ENCODE measurements at places on chromosomes 6 and 20. TPM values are rescaled to one million over a fixed set of nuclear protein-coding genes. Genes with fewer than 3 reads are reported as not detected.
A peak's percentile ranks its signal among the peaks of the same experiment; 100 is the strongest.

The LPA gene
- total RNA-seq: 0.21 TPM

The PHACTR3 gene
- total RNA-seq: 0.10 TPM

DNA sequence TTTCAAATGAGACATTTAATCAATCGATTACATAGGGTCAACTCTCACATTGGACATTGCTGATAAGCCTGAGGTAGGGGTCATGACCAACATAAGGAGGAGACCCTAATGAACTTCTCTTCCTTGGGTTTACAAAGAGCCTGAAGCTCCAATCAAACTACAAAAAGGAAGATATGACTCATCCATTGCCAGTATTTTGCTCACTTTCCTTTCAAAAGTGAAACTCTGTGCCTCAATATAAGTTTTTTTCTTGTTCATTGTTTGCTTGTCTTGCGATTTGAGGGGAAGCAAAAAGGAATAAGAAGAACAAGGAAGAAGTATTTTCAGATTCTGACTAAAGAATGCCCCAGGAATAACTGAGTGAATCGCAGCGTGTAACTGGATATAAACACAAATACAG, 38.8 kb upstream of the KHDRBS2 start:
- DNase-seq: no peak

GRCh38 chr6:111871207-111871606, 2.0 kb downstream of the FYN start:
- DNase-seq: no peak

The IL17F gene
- not detected for total RNA-seq

The HRH3 gene
- total RNA-seq: 0.10 TPM

DNA sequence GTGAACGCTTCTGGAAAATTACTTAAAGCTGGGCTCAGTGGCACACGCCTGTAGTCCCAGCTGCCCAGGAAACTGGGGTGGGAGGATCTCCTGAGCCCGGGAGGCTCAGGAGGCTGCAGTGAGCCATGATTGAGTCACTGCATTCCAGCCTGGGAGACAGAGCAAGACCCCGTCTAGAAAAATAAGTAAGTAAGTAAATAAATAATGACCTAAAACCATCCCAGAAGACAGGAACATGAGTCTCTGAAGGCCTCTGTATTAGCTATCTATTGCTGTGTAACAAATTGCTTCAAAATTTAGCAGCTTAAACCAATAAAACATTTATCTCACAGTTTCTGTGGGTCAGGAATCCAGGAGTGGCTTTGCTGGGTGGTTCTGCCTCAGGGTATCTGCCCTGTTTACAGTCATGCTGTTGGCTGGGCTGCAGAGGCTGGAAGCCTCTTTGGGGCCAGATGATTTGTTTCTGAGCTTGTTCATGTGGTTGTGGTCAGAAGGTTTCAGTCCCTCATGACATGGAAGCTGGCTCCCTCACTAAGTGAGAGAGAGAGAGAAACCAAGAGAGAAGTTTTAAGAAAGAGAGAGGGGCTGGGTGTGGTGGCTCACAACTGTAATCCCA, 48.4 kb upstream of the NCOA3 start:
- DNase-seq: peak; percentile 68

GRCh38 chr6:22067671-22068070, 229.2 kb downstream of the PRL start:
- DNase-seq: no peak

- no peak for DNase-seq
These were observed 32.0 kb downstream of the TM9SF4 start for GRCh38 chr20:32141465-32141980.

The POPDC3 gene
- total RNA-seq: 29.2 TPM

DNA sequence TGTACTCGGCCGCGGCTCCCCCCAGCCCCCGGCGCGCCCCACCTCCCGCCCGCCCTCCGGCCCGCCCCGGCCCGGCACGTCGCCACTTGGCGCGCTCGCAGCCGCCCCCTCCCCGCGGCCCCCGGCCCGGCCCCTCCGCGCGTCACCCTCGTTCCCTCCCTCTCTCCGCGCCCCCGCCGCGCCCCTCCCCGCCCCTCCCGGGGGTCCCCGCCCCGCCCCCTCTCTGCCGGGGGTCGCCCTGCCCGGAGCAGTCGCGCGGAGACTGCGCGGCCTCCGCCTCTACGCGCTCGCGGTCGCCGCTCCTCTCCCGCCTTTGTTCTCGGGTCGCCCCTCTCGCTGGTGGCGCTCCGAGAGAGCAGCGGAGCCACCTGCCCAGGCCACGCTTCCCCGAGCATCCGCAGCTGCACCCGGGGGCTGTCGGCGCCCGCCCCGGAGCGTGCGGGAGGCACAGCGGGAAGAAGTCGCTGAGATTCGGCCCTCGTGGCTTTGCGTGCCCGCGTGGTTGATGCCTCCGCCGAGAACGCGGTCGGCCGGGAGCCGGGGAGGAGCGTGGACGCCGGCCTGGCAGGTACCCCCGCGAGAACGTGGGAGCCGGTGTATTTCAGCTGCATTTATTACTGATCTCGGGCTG, at the start of gene PHF10:
Gene PHF10 (minus strand): TSS at position 7 of the 631 bp plus-strand sequence. CDS start 569 bp downstream, outside the sequence.
- DNase-seq: no peak

- DNase-seq: no peak
These were observed 3.4 kb upstream of the TNXB start for GRCh38 chr6:32112431-32112980.

DNA sequence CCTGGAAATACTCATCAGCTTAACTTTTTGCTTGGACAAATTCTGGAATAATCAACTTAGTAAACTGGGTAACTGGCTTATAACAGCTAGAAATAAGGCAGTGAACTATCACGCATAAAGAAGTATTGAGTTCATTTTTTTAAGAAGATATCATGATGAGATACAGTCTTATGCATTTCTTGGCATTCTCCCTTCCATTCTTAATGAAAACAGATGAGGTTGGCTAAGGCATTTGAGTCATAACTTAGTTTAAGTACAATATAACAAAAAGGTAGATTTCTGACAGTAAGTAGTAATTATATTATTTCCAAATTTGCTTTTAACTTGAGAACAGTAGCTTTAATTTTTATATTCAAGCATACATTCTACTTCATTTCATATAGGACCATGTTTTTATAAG, 56.1 kb downstream of the SAMD5 start:
- no peak for DNase-seq

The SIRPA gene
- total RNA-seq: 2.4 TPM

The MYT1 gene
- total RNA-seq: 0.41 TPM

- DNase-seq: no peak
These were observed 108.6 kb upstream of the EYA4 start for GRCh38 chr6:133132466-133132971.

The PPIL6 gene
- 2.2 TPM for total RNA-seq

GRCh38 chr6:63790334-63790733, 154.7 kb downstream of the PHF3 start:
- no peak for DNase-seq

GRCh38 chr6:118313762-118314161, 234.3 kb upstream of the PLN start:
- no peak for DNase-seq

DNA sequence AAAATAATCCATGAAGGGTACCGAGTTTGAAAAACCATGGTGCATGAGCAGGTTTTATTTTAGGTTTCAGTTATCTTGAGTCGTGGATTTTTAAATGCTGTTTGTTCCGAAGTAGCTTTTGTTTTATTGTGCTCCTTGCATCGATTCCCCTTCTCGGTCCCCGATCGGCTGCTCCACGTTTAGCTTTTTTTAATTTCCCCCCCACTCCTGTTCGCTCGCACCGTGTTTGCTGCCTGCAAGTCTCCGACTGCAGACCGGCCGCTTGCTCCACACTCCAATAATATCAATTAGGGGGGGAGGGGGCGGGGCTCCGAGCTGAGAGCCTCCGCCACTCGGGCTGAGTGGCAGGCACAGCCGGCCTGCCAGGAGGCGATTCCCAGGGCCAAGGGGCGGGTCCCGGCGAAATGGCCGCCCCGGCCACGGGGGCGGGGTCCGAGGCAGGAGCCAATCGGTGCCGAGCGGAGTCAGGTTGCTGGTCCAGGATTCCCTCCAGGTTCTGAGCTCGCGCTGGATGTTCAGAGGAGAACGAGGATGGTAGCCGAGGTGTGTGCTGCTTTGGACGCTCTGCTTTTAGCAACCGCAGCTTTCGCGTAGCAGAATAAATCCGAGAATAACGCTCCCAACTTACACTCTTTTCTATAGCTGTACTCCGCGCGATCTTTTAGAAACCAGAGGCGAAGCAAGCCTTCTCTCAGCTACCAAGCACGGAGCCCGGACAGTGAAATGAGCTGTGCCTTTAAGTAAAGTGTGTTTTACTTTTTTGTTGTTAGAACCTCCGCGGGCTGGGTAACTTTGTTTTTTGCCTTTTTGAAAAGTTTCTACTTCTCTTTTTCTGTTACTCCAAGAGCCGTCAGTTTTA, at the start of gene EPHA7:
Gene EPHA7 (minus strand): TSS at position 256 of the 859 bp plus-strand sequence. CDS start 218 bp downstream, at position 38.
- DNase-seq: peak; percentile 86

DNA sequence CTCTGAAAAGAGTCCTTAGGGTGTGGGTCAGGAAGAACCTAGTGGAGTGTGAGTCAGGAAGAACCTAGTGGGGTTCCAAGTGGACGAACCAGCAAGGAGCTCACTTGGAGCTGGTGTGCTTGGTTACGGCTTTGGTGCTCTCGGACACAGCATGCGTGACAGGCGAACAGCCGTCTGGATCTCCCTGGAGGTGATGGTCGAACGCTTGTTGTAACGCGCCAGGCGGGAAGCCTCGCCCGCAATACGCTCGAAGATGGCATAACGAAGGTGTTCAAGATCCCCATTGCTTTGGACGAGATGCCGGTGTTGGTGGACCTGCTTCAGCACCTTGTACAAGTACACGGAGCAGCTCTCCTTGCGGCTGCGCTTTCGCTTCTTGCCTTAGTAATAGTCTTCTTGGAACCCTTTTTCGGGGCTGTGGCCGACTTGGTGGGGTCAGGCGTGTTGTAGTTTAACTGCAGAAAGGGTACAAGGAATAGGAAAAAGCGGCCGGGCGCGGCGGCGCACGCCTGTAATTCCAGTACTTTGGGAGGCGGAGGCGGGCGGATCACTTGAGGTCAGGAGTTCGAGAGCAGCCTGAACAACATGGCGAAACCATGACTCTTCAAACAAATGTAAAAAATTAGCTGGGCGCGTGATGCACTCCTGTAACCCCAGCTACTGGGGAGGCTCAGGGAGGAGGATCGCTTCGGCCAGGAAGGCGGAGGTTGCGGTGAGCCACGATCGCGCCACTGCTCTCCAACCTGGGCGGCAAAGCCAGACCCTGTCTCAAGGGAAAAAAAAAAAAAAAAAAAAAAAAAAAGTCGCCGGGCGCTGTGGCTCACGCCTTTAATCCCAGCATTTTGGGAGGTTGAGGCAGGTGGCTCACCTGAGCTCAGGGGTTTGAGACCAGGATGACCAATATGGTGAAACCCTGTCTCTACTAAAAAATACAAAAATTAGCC, 48.0 kb downstream of the OR2B2 start:
- DNase-seq: no peak

The RAB22A gene
- total RNA-seq: 21.1 TPM

DNA sequence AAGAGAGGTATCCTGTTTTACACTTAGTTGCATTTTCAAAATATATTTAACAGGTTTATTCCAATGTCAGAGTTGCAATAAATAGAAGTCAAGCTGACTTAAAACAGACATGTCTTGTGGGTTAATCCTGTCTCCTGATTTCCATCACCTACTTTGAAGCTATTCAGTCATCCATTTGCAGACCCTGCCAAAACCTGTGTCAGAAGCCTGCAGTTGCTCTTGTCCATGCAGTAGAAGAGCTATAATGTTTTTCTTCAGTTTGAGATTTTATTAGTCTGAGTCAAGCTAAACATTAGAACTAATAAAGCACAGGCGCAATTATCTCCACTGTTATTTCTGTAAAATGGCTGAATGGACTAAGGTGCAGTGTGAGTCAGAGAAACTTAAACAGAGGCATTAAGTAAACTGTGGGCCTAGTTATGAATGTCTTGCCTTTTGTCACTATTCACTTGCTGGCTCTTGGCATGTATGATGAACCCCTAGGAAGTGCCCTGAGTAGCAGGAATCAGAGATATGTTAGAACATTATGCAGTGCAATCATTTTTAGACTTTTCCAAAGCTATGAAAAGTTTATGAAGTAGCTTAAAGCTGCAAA, 11.0 kb upstream of the HDGFL1 start:
- DNase-seq: no peak

DNA sequence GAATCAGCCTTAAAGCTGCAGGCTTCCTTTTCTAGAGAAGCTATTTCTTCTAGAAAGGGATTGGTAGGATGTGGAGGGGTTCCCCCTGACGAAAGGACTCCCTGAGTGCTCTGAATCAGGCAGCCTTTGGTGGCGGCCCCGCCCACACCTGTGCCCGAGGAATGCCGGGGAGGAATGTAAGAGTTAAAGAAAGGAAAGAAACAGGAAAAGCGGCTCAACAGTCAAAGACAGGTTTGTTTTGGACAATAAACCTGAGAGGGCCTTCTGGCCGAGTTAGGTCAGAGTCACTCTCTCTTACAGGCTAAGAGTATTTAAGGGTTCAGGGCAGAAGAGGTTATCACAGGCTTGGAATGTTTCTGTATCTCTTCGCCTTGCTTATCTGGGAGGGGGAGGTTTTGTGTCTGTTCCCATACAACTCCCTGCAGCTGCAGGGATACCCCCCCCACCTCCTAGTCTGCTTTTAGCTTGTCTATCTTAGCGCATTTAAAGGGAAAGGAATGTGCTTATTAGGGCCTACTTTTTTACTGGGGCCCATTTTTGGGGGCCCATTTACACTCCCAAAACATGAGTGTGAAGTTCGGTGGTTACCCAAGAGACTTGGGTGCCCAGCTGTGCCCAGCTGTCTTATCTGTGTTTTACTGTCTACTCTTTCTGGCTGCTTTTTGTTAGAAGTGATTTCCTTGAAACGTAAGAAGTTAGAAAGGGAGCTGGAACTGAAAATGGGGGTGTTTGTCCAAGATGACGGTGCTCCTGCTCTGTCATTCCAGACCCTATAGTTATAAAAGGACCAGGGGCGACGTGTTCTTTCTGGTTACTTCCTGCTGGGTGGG, 32.8 kb downstream of the DYNLT1 start:
- DNase-seq: no peak

- no peak for DNase-seq
These were observed 19.0 kb downstream of the SMAP1 start for GRCh38 chr6:70686548-70687133.

The LKAAEAR1 gene
- total RNA-seq: 0.67 TPM

DNA sequence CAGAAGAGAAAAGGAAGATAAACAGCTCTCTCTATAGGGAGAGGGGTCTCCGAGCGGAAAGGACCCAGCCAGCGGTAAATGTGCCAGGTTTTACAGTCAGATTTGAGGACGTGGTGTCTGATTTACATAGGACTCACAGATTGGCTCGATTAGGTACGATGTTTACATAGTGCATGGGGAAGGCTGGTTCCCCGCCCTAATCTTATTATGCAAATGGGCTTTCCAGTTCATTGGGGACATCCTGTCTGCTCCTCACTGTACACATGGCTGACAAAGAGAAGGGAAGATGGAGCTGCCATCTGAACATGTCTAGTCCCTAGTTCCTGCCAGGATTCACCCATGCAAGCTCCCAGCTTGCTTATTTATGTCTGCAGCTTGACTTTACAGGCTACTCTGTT, 119.9 kb downstream of the RNF144B start:
- DNase-seq: no peak

The TRIM31 gene
- total RNA-seq: not detected

The RIMS4 gene
- 4.0 TPM for total RNA-seq

GRCh38 chr20:41003143-41003935, 25.3 kb upstream of the TOP1 start:
- DNase-seq: peak; percentile 98

The DUSP15 gene
- 23.6 TPM for total RNA-seq

The NKX2-2 gene
- not detected for total RNA-seq
